ENCODE measurements at places on chromosomes 3 and 15.

DNA sequence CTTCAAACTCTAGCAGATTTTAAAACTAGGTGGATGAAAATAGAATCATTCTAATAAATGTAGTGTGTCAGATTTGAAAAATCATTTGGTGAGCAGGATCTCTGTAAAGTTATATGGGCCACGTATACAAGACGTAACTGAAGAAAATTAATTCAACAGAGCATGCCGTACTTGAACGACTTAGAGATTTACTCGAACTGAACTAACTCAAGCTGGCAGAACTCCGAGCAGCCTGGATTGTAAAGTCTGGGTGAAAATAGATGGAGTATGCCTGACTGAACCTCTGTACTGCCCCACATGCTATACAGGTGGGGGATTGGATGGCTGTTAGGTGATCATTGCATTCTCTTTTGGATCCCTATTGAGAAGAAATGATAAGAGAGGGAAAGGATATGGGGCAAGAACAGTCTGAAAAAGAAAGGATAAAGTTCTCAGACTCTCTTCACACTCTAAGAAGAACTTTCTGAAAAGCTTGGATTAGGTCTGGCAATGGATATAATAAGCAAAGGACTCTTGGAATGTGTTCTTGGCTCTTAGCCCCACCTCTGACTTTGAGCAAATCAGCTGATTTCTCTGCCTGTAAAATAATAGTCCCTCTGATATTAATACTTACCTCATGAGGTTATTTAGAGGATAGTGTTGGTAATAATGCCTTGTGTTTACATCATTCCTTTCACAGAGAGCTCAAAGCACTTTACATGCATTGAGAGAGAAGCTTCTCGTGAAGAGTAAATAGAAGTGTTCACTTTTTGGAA is 147.5 kb downstream of the FILIP1L start:
- DNase-seq = no peak

GRCh38 chr3:121948641-121949040 is 54.4 kb downstream of the SLC15A2 start:
- DNase-seq = no peak

DNA sequence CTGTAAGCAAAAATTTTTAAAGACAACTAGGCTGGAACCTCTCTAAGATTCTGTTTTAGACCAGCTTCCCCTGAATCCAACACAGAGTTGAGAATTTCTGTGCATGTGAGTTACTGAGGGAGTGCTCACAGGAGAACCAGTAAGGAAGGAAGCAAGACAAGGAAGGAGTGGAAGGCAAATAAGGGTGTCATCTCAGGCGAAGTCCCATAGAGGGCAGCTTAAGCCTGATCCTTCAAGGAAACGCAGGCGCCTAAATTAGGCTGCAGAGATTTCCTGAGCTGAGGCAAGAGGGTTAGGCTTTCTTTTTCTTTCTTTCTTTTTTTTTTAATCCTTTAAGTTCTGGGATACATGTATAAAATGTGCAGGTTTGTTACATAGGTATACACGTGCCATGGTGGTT is 36.2 kb upstream of the COL6A6 start:
- no peak for DNase-seq

DNA sequence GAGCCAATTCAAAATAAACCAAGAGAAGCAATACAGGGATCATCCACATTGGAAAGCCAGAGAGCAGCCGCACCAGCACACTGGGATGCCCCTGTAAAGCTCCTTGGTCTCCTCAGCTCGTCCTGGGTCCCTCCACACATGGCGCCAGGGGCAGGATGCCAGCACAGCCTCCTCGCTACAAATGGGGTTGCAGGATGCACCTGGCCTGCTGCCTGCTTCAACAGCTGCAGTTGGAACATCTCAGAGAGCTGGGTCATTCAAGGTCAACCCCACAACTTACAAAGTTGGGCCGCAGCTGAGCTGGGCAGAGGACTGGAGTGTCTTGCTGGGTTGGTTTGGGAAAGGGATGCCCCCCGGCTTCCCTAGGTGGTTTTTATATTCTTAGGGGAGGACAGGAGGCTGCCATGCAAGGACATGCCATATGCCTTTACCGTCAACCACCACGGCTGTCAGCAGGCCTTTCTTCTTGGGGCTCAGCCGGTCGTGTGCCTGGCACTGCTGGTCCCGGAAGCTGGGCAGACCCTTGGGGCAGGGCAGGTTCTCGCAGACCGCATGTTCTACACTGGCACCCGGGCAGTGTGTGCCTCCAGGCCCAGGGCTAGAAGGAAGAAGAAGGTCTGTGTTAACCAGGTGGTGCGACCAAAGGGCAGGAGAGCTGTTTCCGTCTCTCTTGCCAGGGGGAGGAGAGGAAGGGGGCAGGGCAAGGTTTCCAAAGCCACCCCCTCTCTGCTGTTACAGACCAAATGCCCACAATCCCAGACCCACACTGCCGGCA is 225.2 kb downstream of the ADAMTS17 start:
- no peak for DNase-seq

GRCh38 chr3:36647423-36647853 is 116.9 kb downstream of the DCLK3 start:
- DNase-seq = no peak

DNA sequence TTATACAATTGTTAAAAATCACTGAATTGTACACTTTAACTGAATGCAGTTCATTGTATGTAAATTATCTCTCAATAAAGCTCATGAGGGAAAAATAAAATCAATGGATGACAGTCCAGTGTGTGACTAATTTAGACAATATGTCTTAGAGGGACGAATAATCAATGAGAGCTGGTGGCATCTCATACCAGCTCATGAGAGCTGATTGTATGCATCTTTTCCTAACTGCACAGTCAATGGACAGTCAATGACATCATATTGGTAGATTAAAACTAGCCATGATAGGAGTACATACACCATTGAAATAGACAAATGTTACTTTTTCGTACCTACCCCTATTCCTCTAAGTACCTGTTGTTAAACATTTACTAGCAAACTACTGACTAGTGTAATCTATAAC is 946.1 kb downstream of the SQOR start:
- no peak for DNase-seq

GRCh38 chr15:74902295-74903075 is 4.2 kb downstream of the FAM219B start:
- DNase-seq = no peak

DNA sequence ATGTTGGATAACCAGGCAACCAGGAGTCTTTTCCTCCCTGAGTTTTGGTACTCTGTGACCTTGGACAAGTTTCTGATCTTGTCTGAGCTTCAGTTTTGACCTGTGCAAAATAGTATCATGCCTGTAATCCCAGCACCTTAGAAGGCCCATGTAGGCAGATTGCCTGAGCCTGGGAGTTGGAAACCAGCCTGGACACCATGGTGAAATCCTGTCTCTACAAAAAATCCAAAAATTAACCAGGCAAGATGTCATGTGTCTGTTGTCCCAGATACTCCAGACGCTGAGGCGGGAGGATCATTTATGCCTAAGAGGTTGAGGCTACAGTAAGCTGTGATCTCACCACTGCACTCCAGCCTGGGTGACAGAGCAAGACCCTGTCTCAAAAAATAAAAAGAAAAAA is 114.8 kb downstream of the IL12A start:
- DNase-seq = no peak

DNA sequence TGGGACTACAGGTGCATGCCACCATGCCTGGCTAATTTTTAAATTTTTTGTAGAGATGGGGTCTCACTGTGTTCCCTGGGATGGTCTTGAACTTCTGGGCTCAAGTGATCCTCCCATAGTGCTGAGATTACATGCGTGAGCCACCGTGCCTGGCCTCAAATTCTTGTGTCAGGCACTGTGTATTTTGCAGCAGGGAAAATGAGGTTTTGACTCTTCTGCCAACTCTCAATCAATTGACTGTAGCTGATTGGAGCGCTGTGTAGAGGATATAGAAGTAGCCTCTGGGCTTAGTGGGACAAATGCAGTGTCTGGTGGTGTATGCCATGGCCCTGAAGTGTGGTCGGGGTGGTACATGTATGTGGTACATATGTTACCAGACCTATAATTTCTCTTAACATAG is 152.3 kb downstream of the FNDC3B start:
- DNase-seq = no peak

GRCh38 chr3:71389191-71389590 is 194.3 kb downstream of the FOXP1 start:
- no peak for DNase-seq

DNA sequence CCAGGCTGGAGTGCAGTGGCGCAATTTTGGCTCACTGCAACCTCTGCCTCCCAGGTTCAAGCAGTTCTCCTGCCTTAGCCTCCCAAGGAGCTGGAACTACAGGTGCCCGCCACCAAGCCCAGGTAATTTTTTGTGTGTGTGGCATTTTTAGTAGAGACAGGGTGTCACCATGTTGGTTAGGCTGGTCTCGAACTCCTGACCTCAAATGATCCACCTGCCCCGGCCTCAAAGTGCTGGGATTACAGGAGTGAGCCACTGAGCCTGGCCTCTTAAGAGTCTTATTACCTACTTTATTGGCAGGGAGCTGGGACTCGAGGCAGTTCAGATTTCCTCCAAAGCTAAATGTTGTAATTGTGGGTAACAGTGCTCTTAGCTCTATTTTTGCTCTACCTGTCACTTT is 16.4 kb downstream of the PXYLP1 start:
- no peak for DNase-seq

- no peak for DNase-seq
Measured at GRCh38 chr3:6281662-6282061, 579.3 kb upstream of the GRM7 start.

- no peak for DNase-seq
Measured at GRCh38 chr3:170999737-171000242, 26.7 kb downstream of the SLC2A2 start.

DNA sequence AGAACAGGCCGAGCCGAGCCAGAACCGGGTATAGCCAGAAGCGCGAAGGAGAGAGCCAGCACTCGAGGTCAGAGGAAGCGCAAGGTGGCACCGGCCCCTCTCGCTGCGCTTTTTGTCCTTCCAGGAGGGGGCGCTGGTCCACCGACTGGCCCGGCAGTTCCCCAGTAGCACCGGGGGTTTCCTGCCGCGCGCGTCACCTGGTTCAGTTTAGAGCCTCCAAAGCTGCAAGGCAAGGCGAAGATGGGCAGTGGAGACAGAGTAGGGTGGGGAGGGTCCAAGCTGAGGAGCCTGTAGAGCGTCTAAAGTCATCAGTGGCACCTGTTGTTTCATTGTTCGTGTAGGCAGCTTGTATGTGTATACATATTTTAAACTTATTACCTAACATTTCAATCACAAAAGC is 7.6 kb upstream of the NR2E3 start:
- peak; percentile 58 for DNase-seq

- DNase-seq = no peak
Measured at GRCh38 chr3:188660415-188660814, 506.5 kb downstream of the LPP start.

GRCh38 chr15:42503825-42504224 is 8.4 kb downstream of the SNAP23 start:
- DNase-seq = no peak

DNA sequence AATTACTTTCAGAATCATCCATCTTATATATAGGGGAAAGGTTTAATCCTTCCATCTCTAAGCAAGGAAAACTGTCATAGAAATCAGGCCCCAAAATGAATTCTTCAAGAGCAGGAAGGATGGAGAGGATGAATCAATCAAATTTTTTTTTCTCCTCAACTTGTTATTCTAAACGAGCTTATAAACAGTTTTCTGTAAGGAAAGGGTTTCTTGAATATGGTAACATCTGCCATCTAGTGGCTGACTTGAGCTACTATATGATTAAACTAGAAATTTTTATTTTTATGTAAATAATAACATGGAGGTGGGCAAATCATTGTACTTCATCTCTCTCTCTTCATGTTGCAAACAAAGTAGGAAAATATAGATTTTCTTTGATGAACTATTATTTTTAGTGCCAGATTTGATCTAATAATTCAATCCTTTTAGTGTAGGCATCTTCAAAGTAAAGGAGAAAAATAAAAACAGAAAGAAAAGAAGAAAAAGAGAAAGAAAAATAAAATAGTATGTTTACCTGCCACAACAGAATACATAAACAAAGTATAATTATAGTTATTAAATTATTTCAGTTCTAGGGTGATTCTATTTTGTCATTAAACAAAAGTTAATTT is 146.6 kb downstream of the SERPINI1 start:
- peak; percentile 38 for DNase-seq

DNA sequence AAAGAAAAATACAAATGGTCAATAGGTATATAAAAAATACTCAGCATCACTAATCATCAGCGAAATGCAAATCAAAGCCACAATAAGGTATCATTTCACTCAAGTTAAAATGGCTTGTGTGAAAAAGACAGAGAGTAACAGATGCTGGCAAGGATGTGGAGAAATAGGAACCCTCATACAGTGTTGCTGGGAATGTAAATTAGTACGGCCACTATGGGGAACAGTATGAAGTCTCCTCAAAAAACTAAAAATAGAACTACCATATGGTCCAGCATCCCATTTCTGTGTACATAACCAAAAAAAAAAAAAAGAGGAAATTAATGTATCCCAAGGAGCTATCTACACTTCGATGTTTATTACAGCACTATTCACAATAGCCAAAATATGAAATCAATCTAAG is 98.1 kb upstream of the TGFBR2 start:
- DNase-seq = no peak

DNA sequence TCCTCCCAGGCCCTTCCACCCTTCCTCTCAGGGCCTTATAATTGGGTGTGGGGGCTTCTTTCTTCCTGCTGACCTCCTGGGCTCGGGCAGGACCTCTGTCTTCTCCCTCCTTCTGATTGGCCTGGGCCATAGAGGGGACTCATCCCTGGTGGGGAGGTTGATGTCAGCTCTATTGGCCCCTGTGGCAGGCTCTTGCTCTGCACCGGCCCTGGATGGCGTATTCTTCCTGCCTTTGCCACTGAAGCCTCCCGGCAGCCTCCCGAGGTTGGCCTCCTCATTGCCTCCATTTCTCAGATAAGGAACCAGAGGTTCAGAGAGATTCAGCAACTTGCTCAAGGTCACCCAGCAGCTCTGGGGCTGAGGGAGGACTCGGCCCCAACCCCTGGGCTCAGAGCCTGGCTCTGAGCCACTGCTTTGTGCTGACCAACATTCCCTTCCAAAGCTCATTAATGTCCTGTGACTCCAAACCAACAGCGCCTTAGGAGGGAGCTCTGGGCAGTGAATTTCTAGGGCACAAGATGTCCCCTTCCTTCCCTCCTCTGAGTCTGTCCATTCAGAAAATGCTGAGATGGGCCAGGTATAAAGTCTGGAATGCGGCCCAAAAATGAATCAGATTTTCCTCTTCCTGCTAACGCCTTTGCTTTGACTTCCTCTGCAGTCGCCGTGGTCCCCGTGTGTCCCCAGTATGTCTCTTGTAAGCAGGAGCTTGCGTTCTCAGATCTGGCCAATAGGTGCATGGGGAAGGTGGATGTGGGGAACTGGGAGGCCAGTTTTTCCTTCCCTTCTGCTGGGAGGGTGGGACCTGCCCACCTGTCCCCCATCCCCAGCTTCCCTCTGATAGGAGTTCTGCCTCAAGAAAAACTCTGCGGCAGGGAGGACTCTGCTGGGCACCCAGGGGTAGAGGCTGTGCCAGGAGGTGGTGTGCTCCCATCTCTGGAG is 74.2 kb downstream of the HMCES start:
- no peak for DNase-seq

DNA sequence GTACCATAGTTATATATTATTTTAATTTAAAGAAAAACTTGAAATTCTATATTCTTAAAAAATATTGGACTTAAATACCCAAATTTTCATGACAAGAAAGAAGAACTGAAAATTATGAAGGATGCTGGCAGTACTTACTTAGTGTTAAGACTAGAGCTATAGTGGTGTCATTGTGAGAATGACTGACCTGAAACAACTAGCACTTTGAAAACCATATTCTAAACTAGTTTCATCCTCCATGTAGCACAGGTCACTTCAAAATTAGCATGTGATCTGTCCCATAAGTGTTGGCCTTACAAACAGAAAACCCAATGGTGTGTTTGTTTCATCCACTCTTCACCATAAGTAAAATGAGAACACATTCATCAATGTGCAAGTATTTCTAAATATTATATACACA is 208.6 kb downstream of the ZIC4 start:
- no peak for DNase-seq
